ENCODE measurements at places on chromosomes 12 and 14. TPM values are rescaled to one million over a fixed set of nuclear protein-coding genes. Genes with fewer than 3 reads are reported as not detected.
A peak's percentile ranks its signal among the peaks of the same experiment; 100 is the strongest.

- DNase-seq = no peak
Measured at GRCh38 chr14:73888971-73889370, 2.3 kb downstream of the ZNF410 start.

DNA sequence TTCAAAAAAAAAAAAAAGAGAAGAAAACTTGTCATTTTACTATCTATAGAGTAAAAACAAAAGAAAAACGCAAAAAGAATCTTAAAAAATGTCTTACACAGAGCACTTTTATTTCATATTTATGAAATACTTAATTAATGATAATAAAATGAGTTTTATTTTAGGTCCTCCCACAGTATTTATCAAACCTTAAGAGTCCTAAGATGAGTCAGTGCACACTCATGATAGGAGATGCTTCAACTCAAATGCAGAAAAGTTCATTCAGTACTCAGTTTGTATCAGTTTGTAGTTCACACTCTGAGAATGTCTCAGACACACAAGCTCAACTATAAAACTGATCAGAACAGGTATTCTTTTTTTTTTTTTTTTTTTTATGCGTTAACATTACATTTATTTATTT is 41.7 kb downstream of the TRIM9 start:
- DNase-seq = no peak

DNA sequence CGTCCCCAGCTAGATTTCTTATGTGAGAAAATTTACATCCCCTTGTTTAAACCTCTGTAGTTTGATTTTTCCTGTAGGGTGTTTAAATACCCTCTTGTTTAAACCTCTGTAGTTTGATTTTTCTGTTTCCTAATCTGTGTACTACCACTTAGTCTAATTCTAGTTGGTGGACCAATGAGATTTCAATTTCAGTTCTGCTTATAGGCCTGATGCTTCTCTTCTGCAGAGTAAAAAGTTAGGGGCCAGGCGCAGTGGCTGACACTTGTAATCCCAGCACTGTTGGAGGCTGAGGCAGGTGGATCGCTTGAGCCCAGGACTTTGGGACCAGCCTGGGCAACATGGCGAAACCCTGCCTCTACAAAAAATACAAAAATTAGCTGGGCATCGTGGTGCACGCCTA is 11.5 kb downstream of the UBC start:
- no peak for DNase-seq

- DNase-seq = no peak
Measured at GRCh38 chr14:20682435-20683124, 1.8 kb upstream of the RNASE4 start.

GRCh38 chr12:55061024-55061423 is 41.2 kb downstream of the NEUROD4 start:
- DNase-seq = no peak

KLRK1 gene
- 0.48 TPM for total RNA-seq

SLC5A8 gene
- total RNA-seq = not detected

- DNase-seq = no peak
Measured at GRCh38 chr12:3000548-3001275, 41.5 kb downstream of the TEAD4 start.

MAP1LC3B2 gene
- 1.2 TPM for total RNA-seq

DNA sequence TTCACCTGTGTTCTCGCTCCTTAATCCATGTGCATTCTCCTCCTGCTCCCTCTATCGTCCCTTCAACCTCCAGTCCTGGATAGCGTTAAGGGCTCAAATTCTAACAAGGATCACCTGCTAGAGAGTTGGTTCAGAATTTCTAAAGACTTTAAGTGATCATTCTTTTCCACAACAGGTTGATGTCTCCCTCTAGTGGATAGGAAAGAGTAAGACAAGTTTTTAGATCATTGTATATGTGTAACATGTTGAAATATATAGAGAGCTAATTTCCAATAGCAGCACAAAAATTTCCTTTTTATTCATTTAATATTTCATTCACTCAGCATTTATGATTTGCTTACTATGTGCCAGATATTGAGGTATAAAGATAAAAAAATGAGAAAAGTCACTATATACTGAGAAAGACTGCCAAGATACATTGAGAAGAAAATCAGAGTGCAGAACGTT is 9.3 kb upstream of the ESR2 start:
- DNase-seq = no peak

- no peak for DNase-seq
Measured at GRCh38 chr12:111361073-111361716, 7.7 kb downstream of the PHETA1 start.

SLC6A12 gene
- 2.1 TPM for total RNA-seq

DNA sequence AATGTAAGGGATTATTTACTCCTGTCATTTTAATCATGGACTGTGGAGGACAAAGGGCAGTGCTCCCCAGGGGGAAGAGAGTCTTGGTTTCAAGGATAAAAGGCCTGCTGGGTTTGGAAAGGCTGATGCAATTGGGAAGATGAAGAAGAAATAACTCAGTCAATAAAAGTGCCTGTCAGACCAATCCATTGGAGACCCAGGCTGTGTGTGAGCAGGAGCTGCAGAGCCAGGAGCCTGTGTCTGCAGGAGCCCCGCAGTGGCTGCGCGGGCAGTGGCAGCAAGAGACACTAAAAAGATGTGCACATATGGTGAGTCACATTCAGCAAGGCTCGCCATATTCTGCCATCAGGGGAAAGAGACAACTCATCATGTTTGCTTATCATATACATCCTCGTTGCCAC is 90.4 kb downstream of the CRACR2A start:
- no peak for DNase-seq

GRCh38 chr14:78254911-78255461 is 84.8 kb downstream of the NRXN3 start:
- peak; percentile 87 for DNase-seq

DNA sequence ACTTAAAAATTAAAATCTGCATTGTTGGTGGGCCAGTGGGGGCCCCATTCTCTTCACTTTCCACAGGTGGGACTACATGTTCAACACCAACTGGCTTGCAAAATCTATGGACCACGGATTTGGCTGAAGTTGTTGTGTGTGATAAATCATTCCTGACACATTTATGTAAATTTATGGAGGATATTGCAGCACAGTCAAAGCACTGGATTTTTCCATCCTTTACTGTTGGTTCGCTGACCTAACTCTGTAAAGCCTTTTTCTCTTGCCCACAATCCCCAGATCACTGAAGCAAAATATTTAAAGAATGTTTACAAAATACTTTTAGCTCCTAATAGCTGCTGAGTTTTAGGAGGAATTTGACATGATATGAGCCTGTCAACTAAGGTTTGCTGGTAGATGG is 219.7 kb upstream of the PRICKLE1 start:
- no peak for DNase-seq

- DNase-seq = no peak
Measured at GRCh38 chr12:9039397-9039977, 50.1 kb downstream of the KLRG1 start.

ABCC9 gene
- total RNA-seq = 0.17 TPM

DNA sequence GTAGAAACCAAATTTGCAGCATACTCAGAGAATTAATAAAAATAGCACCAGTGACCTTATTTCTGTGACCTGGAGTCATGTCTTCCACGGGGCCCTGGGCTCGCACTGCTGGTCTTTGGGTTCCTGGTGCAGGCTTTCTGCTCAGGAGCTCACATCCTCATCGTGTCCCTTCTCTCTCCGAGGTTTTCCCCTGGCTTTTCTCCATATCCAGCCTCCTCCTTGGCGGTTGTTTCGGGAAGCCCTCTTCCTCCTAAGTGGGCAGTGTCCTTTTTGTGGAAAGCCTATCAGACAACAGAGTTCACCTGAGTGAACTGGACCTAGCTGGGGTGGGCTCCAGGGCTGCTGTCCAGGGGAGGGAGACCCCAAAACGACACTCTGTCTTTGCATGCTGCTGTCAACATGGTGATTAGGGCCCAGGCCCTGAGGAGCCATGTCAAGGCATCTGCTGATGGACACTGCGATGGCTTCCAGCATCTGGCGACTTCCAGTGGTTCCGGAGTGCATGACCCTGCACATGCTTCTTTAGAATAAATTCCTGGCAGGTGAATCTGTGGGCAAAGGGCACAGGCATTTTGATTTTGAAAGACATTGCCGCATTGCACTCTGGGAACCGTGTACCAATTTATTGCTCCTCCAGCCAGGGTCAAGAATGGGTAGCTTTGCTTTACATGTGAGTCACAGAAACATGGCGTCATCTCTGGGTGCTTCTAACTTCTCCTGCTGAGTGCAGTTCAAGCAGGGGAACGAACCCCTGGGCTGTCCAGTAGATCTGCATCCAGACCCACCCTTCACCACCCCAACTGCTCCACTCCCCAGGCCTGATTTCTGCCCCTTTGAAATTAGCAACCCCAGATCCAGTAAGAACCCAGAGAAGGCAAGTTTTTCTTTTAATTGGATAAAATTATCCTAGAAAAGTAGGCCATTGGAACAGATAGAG is 136.8 kb downstream of the ADGRD1 start:
- DNase-seq = no peak

ZC2HC1C gene
- 9.2 TPM for total RNA-seq

GRCh38 chr12:2692080-2692479 is 102.7 kb upstream of the FKBP4 start:
- no peak for DNase-seq

SOX5 gene
- total RNA-seq = 1.0 TPM

DCN gene
- total RNA-seq = 2.9 TPM

- no peak for DNase-seq
Measured at GRCh38 chr12:49843411-49843810, 505 bp upstream of the BCDIN3D start.

GALNT8 gene
- total RNA-seq = 0.55 TPM

GRCh38 chr12:65885312-65885711 is 61.0 kb downstream of the HMGA2 start:
- no peak for DNase-seq

DNA sequence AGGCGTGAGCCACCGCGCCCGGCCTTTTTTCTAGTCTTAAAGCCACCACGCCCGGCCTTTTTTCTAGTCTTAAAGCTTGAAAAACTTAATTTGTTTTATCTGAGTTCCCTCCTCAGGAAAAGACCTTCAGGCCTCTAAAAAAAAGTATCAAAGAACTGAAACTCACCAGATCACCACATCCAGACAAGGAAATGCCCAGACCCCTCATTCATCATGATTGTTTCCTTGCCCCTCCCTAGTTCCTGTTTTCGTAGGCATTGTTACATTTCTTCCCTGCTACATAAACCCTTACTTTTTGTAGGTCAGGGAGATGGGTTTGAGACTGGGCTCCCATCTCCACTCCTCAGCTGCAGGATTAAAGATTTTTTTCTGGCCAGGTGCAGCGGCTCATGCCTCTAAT is 21.1 kb upstream of the VWF start:
- no peak for DNase-seq

GRCh38 chr14:95471016-95471415 is 45.4 kb downstream of the SYNE3 start:
- DNase-seq = no peak

DAO gene
- total RNA-seq = not detected

GRCh38 chr12:48422060-48422459 is 50.3 kb upstream of the ANP32D start:
- DNase-seq = no peak

GRCh38 chr14:65373016-65373670 is 39.4 kb upstream of the FUT8 start:
- DNase-seq = no peak

GRCh38 chr12:125105600-125105999 is 40.4 kb downstream of the AACS start:
- no peak for DNase-seq

CBLN3 gene
- 0.34 TPM for total RNA-seq

GRCh38 chr14:70640938-70641547 is 673 bp upstream of the TTC9 start:
- DNase-seq = no peak

DNA sequence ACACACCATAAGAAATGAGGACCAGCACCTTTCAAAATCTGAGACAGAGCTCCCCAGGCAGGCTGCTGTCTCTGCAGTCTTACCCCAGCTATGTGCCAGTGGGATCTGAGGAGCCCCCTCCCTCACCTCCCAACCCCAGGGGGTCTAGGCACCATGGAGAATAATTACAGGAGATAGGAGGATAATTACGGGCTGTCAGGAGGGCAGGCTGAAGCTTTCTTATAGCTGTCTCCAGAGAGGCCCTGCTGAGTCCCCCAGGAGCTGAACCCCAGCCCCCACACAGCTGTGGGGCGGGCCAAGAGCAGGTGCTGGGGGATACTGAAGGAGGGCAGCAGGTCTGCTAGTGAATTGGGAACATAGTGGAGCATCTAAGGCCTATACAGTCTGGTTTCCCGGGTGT is 6.8 kb downstream of the CPNE6 start:
- DNase-seq = no peak

- DNase-seq = no peak
Measured at GRCh38 chr12:92297932-92298696, 152.5 kb upstream of the BTG1 start.

DNA sequence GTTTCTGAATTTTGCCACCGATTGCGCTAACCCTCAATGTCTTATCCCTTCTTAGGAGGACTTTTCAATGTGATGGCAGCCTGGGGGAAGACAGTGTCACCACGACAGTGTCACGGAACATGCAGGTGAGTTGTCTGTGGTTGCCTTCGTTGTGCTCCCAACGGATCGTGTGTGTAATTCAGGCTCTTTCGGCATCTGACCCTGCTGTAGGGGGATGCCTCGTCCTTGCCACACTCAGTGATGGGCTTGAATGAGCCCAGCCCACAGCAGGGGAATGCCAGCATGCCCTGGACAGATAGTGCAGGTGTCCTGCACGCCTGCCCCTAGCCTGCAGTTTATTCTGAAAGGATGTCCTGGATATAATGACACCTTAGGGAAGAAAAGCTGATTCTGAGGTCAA is 123.8 kb upstream of the RTL1 start:
- no peak for DNase-seq

DNA sequence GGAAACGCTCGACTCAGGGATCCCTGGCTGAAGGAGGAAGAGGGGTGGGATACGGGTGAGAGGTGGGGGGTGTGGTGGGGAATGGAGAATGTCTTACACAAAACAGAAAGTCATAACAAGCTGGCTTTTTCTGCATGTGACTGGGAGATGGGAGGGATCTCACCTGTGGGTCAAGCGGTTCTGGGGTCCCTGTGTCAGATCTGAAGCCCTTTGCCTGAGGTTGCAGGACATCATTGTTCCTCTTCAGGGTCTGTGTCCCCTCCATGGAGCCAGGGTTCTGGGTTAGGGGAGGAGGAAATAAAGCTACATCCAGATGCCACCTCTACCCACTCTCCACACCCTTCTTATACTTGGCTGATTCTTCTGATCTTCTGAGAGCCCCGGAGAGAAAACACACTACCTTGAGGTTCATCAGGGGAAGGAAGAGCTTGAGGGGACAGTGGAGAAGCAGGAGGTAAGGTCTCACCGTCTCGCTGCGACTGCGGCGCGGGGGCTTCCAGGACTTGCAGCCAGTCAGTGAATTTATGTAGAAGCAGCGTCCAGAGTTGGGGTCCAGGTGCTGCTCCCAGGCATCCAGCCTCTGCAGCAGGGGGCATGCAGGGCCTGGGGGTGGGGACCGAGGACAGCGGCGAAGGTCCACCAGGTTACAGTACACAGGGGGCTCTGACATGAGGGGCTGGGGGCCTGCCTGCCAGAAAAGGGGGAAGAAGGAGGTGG is 2.5 kb downstream of the ARHGAP9 start:
- DNase-seq = no peak

DNA sequence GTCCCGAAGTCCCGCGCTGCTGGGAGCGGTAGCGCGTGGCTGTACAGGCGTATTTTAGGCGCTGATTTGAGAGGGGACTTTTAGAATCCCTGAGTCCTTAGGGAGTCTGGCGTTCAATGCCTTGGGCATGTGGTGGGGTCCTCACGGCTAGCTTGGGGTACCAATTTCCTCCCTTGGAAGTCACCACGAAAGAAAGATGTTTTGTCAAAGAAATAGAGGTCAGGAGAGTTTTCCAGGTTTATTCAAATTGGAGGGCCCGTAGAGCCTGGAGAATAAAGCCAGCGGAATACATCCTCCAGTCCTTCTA is 63.9 kb downstream of the KLHL28 start:
- DNase-seq = no peak

- DNase-seq = no peak
Measured at GRCh38 chr14:33539918-33540357, 410.9 kb downstream of the EGLN3 start.
